ENCODE measurements at places on chromosomes 13 and 19.

GRCh38 chr13:29190298-29190697 is 370.2 kb downstream of the MTUS2 start:
- no peak for DNase-seq

- no peak for DNase-seq
These were observed 48.8 kb downstream of the DCLK1 start for GRCh38 chr13:36082396-36082795.

- DNase-seq: no peak
These were observed 479.7 kb downstream of the FOXO1 start for GRCh38 chr13:40186626-40187323.

DNA sequence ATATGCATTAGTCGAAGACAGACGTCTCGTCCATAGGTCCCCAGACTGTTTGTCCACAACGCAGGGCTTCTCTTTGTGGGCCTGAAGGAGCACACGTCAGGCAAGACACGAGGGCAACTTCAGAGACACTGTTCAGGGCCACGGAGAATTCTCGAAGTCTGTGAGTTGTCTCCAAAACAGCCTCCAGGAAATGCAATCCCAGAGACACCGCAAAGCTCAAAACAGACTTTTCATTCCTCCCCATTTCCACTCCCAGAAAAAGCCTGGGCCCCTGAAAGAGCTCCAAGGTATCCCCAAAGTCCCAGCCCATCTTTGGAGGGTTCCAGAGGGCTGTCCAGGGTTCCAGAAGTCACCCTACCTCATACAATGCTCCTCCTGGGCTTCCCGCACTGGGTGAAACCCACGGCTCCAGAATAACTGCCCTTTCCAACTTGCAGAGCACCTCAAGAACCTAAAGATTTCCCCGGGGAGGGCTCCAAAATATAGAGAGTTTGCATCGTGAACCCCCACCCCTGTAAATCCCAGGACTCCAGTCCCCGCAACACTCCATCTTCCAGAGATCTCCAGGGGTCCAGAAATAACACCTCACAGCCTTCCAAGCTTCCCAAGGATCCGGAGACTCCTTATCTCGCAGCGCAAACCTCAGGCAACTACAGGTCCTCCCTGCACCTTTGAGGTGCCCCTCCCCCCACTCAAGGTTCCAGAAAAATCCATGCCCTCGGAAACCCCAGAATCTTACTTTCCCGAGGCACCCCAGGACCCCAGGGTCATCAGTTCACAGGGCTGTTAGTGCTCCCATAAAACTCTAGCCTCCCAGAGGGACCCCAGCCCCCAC is 687 bp upstream of the FTL start:
- no peak for DNase-seq

DNA sequence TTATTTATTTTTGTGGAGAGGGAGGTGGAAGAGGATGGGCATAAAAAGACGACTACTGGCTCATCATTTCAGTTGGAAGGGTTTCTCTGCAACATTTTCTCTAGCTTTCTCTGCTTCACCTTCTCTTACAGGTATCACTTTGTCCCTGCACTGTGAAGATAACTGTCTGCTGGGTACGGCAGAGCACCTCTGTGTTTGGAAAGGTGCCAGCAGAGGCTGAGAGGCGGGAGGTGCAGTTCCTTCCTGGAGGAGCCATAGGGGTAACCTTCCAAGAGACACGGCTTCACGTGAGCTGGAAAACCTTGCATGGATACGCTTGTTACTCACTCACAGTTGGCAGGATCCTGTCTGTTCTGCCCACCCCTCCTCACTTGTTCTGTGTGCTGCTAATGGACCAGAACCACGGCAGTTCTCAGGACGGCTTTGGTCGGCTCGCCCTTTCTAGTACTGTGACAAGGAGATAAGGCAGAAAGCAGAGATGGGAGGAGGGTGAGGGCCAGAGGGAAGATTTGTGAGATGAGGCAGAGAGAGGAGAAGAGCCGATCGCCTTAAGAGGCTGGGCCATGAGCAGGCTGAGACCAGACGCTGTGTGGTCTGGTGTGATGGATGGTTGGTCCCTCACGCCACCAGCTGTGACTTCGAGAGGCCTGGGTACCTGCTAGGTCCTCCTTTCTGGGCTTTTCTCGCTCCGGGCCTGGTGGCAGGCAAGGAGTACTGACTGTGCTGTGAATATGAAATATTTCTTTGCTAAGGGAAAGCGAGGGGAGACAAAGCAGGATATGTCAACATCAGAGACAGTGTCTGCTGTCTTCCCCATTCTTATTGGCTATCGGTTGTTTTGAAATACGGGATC is 66.8 kb downstream of the MRPL57 start:
- no peak for DNase-seq

DNA sequence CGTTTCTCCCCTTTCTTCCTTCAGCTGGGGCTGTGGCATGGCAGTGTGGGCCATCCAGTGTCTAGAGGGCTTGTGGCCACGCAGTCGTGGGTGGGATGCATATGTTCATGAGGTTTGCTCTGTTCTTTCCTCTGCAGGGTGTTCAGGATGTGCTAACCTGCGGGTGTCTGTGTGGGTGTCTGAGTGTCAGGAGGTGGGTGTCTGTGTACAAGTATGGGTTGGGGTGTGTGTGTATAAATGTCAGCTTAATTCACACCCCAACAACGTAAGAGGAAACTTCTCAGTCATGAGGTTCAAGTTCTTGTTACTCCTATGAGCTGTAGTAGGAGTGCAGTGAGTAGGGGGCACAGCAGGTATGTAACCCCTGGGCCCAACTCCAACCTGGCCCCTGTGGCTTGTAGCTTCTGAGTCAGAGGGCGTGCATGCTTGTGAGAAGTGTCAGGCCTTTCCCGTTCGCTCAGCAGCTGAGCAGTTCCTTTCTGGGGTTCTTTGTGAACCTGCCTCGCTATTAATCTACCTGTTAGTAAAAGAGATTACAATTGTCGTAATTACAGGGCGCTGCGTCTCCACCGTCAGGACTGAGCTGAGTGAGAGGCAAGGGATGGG is 49.1 kb downstream of the NFIX start:
- DNase-seq: no peak

DNA sequence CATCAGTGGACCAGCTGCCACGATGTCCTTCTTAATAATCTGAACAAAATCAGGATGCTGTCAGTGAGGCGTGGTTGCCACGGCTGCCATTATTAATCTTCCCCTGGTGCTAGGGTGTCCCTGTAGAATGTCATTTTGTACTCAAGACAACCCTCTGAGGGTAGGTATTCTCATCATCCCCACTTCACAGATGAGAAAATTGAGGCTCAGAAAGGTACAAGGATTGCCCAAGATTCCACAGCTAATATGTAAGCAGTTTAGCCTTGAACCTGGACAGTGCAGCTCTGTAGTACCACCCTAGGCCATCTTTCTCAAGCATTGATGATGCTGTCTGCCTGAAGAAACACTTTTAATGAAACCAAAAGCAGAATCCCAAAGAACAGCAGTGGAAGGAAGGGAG is 8.1 kb downstream of the PPP2R1A start:
- DNase-seq: no peak

GRCh38 chr19:3065675-3066357 is 3.5 kb upstream of the TLE5 start:
- DNase-seq: no peak

DNA sequence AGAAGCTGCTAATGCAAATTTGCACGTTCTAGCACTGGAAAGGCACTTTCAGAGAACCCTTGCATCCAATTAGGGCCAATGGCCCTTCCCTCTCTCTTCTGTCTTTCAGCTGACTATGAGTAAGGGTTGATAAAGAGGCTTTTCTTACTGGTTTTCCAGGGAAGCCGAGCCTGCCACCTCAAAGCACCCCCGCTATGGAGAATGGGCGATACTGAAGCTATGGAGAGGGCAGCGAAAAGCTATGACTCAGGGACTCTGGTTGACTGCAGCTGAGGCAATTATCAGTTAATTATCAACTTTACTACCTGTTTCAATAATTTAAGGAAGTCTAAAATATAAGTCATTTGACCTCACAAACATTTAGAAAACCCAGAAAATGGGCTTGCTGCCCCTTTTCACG is 115.8 kb downstream of the TRPC4 start:
- no peak for DNase-seq

DNA sequence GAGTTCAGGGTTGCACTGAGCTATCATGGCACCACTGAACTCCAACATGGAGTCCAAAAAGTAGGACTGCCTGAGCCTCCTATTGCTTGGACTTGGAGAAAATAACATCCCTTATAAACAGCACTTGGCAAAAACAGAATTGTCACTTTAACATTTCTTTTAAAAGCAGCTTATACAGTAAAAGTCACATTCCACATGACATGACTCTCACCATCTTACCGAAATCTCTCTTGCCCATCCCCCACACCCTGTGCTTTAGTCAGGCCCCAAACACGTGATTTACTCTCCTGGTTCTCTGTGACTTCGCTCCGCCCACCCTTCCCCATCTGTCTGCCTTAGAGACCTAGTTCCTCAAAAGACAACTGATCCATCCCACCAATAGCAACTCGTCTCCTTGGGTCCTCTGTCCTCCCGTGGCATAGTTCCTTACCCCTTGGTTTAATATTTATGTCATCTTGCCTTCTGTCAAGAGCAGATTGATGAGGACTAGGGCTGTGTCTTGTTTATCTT is 4.6 kb downstream of the SAFB start:
- DNase-seq: no peak

- no peak for DNase-seq
These were observed 89.9 kb upstream of the STARD13 start for GRCh38 chr13:33375421-33375820.

GRCh38 chr13:63299866-63300394 is 1884.3 kb upstream of the PCDH20 start:
- DNase-seq: no peak

- DNase-seq: no peak
These were observed 27.4 kb upstream of the CYP4F8 start for GRCh38 chr19:15587663-15588062.

DNA sequence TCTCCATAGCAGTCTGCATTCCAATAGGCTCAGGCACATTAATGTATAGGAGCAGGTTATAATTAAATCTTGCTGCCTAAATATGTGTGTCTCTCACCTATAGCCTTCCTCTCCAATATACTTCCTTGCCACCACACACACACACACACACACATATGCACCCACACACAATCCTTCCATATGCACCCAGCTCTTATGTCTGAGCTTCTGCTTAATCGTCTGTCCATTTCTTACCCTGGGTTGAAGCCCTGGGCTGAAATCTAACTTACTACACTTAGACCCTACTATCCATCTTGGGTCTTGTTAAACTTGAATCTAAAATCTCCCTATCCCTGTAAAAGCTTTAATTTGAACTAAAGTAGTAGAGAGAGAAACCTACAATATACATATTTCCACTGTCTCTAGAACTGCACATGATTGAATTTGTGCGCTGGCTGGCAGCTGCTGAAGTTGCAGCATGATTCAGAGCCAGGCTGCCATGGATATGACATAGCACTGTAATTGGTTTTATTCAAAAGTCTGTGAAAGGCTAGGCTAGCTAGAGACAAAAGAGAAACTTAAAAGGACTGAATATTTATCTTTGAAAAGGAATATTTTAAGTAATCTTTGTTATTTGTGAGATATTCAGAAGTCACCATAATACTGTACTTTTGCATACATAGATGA is 25.7 kb upstream of the FREM2 start:
- no peak for DNase-seq

GRCh38 chr19:7292352-7292949 is 1.8 kb downstream of the INSR start:
- no peak for DNase-seq
